ENCODE measurements at places on chromosomes 3 and 15.

- DNase-seq = no peak
These were observed 44.1 kb downstream of the LIPC start for GRCh38 chr15:58475573-58476524.

DNA sequence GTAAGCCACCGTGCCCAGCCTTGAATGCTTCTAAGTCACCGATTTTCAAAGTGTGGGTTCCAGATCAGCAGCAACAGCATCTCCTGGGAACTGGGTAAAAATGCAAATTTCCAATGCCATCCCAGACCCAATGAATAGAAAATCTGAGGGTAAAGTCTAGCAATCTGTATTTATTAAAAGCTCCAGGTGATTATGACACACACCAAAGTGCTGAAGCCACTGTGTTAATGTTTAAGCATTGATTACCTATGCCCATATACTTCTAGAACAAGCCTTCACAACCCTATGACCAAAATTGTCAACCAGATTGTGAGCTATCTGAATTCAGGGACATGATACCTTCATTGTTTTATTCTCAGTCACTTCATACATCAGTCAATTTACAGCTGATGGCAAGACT lies 86.5 kb downstream of the LRRFIP2 start:
- no peak for DNase-seq

DNA sequence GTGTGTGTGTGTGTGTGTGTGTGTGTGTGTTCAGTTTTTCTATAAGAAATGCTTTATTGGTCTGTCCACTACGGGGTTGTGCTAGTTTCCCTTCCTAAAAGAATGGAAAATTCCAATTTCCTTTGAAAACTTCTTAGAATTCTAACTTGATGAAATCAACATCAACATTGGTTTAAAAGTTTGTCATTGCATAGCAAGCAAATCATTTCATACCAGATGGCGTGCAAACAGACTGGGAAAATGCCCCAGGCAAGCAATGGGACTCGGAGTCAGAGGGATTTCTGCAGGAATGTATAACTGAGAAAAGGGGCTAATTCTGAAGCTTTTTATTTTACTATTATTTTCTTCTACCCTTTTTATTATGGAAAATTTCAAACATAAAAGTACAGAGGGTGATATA lies 13.1 kb upstream of the DYNC1LI1 start:
- DNase-seq = no peak

DNA sequence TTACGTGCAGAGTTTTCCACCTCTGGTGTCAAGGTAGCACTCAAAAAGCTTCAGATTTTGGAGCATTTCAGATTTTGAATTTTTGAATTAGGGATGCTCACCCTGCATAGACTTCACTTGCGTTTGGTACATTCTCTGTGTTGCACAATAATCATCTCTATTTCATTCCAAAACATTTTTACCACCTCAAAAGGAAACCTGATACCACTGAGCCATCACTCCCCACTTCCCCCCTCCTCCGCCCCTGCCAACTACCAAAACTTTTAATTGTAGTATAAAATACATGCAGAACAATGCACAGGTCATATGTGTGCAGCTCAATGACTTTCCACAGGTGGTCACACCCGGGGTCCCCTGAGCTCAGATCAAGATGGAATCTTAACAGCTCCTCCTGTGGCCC lies 208.8 kb downstream of the SV2B start:
- no peak for DNase-seq

DNA sequence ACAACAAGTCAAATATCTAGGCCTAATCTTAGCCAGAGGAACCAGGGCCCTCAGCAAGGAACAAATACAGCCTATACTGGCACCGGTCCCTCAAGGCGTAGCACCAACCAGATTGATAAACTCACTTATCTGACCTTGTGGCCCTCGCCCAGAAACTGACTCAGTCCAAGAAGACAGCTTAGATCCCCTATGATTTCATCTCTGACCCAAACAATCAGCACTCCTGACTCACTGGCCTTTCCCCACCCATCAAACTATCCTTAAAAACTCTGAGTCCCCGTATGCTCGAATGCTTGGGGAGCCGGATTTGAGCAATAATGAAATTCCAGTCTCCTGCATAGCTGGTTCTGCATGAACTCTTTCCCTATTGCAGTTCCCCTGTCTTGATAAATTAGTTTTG lies 1.6 kb upstream of the SORD start:
- no peak for DNase-seq

DNA sequence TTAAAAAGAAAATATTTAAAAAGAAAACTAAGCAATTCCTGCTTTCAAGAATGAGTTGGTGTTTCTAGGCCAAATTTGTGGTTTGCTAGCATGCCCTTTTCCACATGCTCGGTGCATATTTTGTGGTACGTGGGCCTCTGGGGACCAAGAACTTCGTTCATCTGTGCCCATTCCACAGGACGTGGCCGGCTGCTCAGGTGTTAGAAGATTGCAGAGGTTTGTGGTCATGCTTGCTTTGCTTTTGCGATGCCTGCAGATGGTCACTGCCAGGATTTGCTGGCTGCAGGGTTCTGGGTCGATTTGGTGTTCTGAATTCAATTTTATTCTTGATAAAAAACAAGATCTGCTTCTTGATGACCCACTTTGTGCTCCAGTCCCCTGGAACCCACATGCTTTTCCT lies 7.5 kb downstream of the PSTPIP1 start:
- DNase-seq = no peak

- DNase-seq = no peak
These were observed 35.2 kb downstream of the PTPN23 start for GRCh38 chr3:47416041-47416440.

GRCh38 chr15:99421758-99422157 lies 144.0 kb upstream of the MEF2A start:
- no peak for DNase-seq

DNA sequence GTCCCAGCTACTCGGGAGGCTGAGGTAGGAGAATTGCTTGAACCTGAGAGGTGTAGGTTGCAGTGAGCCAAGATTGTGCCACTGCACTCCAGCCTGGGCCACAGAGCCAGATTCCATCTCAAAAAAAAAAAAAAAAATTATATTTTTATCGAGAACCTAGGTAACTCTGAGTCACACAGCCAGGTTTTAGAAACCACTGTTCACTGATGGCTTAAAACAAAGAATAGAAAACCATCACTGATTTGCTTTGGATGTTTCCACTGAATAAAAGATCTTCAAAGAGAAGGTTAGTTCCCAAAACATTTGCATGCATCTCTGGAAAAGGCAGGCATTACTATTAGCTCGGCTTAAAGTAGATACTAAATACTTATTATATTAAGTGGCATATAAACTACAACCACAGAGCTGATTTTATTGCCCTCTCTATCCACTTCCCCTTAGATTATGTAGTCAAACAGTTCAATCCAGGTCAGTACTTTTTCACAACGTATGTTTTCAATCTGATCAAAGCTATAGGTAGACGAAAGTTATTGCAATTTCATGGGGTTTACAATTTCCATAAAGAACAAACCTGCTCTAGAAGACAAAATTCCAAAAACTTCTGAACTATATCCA lies 1.4 kb downstream of the B4GALT4 start:
- DNase-seq = no peak

DNA sequence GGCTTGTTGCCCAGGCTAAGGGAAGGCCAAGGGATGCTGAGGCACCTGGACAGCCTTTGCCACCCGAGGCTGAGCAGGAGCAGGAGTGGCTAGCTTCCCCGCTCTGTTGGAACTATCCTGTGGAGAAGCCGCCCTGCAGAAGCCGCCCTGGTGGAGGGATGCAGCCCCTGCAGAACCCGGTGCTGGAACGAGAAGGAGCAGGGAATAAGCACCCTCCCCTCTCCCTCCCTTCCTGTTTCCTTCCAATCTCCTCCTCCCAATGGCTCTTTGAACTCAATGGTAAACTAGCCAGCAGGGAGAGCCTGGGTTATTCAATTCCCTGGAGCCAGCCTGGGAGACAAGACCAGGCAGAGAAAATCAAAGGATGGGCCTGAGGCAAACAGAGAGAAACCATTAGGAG lies 11.8 kb upstream of the HRG start:
- DNase-seq = no peak

DNA sequence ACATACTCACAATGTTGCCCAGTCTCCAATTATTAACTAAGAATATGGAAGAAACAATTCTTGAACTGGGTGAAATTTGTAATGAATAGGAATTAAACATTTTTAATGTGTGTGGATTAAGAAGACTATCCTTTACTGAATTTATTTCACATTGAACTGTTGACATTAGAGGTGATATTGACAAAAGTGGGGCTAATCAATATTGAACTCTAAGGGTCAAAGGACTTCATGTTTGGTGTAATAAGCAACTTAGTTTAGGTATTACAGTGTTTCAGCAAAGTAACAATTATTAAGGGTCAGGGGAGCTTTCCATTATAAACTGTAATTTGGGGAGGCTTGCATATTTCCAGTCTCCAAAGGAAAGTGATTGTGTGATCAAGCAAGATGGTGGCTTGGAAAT lies 16.2 kb upstream of the NANOGP8 start:
- DNase-seq = no peak

DNA sequence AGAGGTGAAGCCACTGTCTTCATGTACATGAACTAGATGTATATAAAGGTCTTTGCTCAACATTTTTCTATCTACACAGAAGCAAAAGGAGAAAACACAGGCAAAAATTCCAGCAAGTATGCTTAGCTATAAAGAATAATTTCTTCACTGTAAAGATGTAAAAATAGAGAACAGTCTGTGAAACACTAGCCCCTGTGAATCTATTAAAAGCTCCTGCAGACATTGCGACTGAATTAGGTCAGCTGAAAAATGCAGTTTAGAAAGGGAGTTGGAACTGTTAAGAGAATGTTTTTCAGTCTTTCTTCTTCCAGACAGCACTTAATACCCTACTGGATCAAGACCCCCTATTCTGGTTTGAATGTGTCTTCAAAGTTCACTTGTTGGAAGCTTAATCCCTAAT lies 291.5 kb downstream of the KBTBD8 start:
- DNase-seq = no peak

- DNase-seq = no peak
These were observed 36.6 kb upstream of the MTMR10 start for GRCh38 chr15:31027910-31028578.

DNA sequence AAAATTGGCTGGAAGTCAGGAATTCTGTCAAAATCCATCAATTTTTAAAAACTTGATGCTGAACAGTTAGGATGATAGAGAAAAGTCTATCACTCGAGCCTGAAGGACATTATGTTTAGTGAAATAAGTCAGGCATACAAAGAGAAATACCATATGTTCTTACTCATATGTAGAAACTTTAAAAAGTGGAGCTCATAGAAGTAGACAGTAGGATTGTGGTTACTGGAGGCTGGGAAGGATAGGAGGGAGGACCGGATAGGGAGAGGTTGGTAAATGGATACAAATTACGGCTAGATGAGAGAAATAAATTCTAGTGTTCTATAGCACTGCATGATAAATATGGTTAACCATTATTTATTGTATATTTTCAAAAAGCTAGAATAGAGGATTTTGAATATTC lies 389.5 kb upstream of the RASGRP1 start:
- no peak for DNase-seq

- DNase-seq = peak; percentile 36
These were observed 3.2 kb downstream of the ZDHHC19 start for GRCh38 chr3:196207833-196208607.

DNA sequence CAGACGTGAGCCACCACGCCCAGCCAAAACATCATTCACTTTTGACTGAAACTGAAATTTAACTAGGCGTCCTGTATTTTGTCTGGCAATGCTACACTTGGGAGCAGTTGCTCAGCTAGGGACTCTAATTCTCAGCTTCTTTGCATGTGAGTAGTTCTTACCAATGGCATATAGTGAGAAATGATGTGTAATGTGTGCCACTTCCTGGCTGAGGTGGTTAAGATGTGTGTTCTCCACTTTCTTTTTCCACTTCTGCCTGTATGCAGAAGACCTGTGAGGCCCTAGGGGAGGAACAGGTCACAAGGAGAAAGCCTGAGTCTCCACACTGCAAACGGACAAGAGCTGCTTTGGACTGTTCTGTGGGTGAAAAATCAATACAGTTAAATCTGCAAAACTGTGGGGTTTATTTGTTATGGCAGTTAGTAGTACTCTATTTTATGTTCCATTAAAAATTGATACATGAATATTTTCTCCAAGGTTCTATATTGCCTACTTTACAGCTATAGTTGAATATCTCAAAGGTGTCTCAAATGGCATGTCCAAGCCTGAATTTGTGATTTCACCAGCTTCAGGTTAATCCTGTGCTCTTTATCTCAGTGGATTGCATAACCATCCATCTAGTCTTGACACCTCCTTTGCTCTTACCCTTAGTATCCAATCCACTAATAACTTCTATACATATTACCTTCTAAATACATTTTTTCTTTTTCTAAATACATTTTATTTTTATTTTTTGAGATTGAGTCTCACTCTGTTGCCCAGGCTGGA lies 59.3 kb downstream of the NR1D2 start:
- no peak for DNase-seq

- no peak for DNase-seq
These were observed 3.0 kb upstream of the ANKRD28 start for GRCh38 chr3:15800780-15801179.

DNA sequence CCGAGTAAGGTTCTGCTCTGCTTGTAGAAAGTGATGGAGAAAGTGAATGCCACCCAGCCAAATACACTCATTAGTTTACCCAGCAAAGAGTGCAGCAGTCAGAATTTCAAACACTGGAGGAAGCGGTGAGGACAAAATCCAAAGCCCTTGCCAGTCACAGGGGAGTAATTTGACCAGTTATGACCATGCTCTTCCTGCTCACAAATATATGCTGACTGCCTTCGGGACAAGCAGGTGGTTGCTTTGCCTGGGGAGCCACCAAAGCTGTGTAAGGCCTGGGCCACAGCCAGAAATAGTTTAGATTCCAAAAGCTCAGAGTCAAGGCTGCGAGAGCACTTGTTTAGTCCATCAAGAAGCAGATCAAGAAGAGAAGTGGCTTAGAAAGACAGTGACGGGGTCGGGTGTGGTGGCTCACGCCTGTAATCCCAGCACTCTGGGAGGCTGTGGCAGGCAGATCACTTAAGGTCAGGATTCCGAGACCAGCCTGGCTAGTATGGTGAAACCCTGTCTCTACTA lies 51.0 kb upstream of the ATP13A3 start:
- DNase-seq = no peak

DNA sequence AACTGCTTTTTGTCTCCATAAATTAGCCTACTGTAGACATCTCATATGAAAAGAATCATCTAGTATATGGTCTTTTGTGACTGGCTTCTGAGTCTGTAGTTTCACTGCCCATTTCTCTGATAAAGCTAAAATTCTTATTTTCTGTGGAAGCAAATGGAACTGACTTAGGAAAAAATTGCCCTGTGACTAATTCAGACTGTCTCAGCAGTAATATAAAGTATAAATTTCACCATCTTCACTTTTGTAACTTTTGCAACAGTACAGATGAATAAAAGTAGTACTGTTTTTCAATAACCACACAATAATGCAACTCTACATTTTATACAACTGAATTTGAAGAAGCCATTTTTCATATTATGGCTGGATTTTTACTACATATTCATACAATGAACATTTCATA lies 104.1 kb downstream of the TBC1D5 start:
- no peak for DNase-seq

GRCh38 chr3:52023101-52023770 lies 27.5 kb upstream of the RPL29 start:
- no peak for DNase-seq

- DNase-seq = no peak
These were observed 43.9 kb upstream of the IL12A start for GRCh38 chr3:159944781-159945180.

- DNase-seq = no peak
These were observed 7.0 kb upstream of the FSTL1 start for GRCh38 chr3:120457827-120458226.

GRCh38 chr3:138066383-138066782 lies 49.0 kb downstream of the DZIP1L start:
- no peak for DNase-seq

Data from stimulated activated CD8-positive, alpha-beta memory T cell treated with anti-CD3 and anti-CD28 coated beads, Interleukin-4, amount 100 ng/mL, for 1 hour (primary cell).